EH (cell line): ENCODE measurements at places on chromosomes 4 and X.

DNA sequence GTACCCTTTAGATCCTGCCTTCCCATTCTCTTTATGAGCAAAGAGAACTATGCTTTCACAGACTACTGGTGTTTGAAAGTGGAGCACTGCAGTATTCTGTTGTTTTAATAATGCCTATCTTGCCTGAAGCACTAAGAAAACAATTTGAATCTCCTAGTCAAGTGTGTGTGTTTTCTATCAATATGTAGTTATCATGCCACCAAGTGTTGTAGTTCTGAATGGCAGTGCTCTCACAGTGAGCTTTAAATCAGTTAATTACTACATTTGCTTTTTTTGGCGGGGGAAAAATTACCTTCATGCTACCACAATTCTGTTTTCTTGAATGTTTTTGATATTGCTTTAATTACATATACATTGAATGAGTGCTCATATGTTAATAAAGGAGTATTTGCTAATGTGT, 143.6 kb upstream of the FAM47A start:
- no peak for DNase-seq

- peak; percentile 23 for DNase-seq
These were observed 445.2 kb downstream of the RPA4 start for GRCh38 chrX:97328853-97329390.

- DNase-seq = no peak
These were observed 26.4 kb upstream of the FGFBP2 start for GRCh38 chr4:15989424-15989823.

DNA sequence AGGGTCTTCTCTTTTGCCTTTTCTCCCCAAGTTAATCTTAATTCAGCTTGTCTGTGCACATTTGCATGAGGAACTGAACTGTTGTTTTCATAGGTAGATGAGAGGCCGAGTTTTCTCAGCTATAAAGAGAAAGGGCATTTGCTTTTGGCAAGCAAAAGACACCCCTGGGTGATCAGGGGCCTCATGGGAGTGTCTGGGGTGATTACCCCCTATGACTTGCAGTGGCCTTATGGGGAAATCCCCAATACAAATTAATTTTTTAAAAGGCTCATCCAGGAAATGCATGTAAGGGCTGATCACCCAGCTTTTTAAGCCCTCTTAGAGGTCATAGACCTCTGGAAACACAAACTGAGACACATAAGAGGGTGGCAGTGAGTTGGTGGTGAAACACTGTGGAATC, 56.4 kb upstream of the HMX1 start:
- no peak for DNase-seq

DNA sequence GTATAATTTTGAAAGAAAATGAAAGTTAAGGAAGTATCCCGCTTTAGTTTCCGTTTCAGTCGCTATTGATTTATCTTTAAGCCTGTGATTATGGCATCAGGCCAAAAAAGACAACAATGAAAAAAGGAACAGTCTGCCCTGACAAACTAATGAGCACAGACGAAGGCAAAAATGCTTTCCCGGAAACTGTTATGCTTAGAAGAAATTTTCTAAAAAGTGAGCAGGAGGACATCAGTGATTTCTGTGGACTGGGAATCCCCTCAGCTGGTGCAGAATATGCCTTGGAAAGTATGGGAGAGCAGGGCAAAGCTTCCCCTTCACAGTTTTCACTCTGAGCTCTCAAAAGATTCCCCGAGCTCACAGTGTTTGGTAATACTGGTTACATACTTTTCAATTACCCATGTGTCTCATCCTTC, 5.1 kb upstream of the CXCL10 start:
- DNase-seq = no peak

GRCh38 chrX:129762448-129762847, 17.3 kb upstream of the SASH3 start:
- DNase-seq = no peak

DNA sequence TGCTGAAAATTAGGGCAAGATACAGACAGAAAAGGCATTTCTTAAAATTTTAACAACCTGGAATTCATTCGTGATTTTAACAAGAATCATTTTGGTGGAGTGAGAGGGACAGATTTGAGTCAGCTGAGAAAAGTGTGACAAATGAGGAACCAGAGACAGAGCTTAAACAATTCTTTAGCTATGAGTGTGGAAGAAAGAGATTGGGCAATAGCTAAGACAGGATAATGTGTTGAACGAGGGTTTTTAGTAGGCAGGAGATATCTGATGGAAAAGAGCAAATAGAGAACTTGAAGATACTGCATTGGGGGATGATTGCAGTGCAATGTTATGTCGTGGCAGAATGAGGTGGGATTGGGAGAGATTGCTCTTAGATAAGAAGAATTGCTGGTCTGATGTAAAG, 164.2 kb upstream of the SPRY1 start:
- DNase-seq = peak; percentile 82

GRCh38 chr4:61239250-61239649, 39.1 kb downstream of the ADGRL3 start:
- DNase-seq = no peak

- no peak for DNase-seq
These were observed 50.1 kb upstream of the CRMP1 start for GRCh38 chr4:5942947-5943346.

GRCh38 chr4:136476753-136477152, 1055.5 kb downstream of the PCDH18 start:
- no peak for DNase-seq

DNA sequence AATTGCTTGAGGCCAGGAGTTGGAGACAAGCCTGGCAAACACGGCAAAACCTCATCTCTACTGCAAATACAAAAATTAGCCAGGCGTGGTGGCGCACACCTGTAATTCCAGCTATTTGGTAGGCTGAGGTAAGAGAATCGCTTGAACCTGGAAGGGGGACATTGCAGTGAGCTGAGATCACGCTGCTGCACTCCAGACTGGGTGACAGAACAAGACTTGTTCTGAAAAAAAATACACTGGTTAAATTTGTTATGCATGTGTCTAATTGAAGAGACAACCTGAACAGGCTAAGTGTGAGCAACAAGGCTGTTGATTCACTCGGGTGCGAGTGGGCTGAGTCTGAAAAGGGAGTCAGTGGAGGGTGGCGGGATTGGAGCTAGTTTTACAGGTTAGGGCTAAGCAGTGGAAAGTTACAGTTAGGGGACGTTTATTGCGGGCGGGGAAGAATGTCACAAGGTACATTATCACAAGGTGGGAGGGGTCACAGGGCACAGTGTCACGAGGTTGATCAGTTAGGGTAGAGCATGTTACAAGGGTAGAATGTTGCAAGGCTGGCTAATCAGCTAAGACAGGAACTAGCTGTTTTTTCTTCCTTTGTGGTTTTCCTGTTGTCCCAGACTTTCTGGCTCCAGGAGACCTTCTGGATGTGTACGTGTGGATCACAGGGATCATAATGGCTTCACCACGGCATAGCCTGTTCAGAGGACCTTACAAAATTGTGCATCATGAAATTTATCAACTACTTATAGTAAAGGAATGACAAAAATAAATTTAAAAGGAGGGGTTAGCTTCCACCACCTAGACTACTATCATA, 115.8 kb downstream of the NAA11 start:
- no peak for DNase-seq

DNA sequence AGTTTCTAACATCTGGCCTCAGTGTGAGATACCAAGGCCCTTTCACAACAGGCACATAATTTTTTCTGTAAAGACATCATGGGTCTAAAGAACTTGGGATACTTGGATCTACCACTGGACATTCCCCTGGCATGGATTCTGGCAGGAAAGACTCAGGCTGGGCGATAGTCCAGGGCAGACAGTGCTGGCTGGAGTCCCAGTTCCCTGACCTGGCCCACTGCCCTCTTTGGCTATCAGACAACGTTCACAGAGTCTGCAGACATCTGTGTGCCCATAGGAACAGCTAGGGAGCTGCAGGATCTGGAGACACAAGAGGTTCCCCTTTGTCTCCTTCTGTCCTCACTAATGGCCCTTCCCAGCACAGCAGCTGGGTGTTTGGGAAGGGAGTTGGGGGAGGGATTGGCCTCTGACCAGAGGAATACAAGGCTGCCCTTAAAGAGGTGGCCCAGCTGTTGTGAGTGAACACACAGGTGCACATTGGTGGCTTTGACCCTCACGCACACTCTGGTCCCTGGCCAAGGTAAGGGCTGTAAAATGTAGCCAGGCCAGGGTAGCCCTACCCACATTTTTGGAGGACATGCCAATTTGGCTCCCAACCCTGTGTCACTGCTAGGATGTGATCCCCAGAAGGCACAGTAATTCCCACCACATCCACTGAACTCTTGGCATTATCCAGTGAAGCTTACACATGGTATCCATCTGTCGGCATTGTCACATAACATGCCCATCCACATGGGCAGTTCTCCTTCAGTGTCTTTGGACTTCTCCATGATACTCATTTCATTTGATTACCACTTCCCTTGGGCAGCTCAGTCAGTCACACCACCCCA, 72.3 kb downstream of the SOX3 start:
- no peak for DNase-seq

- no peak for DNase-seq
These were observed 693 bp downstream of the ATP10D start for GRCh38 chr4:47485768-47486167.

DNA sequence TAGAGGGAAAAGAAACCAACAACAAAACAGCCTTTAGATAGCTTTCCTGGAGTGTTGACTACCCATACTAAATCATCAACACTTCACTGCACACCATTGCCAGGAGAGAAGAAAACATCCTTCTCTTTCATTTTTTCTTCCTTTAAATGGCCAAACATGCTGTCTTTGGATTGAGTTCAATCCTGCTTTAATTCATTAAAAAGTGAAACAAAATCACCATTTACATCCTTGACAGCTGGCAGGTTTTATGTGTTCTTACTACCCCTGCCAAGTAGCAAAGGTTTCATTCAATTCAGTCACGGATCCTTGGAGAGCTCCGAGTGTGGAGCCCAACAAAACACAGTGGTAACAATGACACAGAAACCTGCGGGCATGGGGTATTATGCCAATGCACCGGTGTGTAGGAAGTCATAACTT, 568.3 kb downstream of the ANKRD50 start:
- no peak for DNase-seq

- DNase-seq = no peak
These were observed 23.8 kb downstream of the PPP1R2C start for GRCh38 chrX:42754115-42754514.

GRCh38 chr4:173855015-173855414, 325.0 kb upstream of the HAND2 start:
- no peak for DNase-seq

- peak; percentile 75 for DNase-seq
These were observed 778 bp downstream of the CASP3 start for GRCh38 chr4:184648313-184649025.

- DNase-seq = peak; percentile 93
These were observed 141.4 kb downstream of the KLHL8 start for GRCh38 chr4:87078987-87079486.

DNA sequence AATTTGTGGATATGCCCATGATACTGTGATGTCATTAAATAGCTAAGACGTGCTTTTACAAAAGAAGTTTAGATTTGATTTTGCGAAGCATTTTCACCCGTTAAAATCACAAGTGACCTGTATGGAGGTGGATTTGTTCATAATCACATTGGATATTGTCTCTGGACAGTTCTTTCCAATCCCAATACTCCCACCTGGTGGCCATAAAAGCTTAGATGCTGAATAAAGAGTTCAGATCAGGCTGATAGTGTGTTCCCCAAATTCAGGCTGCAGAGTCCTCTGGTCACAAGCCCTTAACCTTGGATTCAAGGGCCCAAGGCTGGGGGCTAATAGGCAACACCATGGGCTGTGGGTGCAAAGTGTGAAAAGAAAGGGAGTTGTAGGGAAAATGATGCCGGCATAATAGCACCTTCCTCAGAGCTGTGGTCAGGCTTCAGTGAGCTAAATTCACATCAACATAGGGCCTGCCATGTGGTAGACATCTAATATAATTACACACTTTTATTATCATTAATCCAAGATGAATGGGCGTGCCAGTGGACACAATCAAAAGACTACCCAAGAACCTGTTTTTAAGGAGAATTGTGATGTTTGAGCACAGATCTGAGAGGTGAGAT, 28.1 kb downstream of the SMIM43 start:
- peak; percentile 70 for DNase-seq

- DNase-seq = no peak
These were observed 16.1 kb upstream of the RS1 start for GRCh38 chrX:18687856-18688495.

DNA sequence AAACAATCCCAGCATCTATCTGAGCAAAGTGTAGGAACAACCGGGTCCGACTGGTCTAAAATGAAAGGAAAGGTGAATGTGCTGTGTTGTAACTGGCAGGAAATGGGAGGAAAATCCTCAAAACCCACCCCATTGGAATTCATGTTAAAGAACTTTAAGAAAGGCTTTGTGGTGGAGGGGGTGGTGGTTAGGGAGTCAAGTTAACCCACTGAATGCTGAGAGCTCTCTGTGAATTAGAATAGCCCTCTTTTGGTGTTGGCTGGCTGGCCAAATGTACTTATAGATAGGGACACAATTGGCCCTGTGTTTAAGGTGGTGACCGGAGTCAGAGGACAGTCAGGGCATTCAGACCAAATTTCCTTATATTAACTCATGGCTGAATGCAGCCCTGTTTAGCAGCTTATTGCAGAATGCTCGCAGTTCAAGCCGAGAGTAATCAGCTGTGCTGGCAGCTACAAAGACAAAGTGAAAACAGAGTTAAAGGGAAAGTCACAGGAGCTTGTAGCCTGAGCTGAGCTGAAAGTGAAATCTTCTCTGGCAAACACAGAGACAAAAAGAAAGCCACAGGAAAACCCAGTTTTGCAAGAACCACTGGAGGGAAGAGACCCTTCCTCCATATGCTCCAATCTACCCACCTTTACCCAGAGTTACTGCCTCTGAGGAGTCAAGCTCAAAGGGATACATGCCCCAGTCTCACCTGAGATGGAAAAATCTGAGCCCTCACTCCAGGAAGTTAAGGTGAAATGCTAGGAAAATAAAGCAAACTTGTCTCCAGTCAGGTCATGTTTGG, 38.5 kb upstream of the UGT2B7 start:
- no peak for DNase-seq

DNA sequence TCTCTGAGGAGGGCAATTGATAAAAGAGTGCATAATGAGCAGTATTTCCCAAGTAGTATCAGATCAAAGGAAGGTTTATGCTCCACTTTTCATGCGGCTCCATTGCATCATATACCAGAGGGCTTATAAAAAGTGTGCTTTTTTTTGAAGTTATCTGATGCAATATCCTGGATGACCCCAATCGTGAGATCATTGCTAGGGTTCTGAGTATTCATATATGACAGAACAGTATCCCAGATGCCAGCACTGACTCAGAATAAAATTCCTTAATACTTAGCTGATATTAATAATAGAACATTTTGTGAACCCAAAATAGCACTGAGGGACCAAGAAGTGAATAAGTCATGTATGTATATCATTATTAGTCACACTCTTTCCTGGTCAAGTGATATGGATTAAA, 945.5 kb upstream of the AGA start:
- no peak for DNase-seq

DNA sequence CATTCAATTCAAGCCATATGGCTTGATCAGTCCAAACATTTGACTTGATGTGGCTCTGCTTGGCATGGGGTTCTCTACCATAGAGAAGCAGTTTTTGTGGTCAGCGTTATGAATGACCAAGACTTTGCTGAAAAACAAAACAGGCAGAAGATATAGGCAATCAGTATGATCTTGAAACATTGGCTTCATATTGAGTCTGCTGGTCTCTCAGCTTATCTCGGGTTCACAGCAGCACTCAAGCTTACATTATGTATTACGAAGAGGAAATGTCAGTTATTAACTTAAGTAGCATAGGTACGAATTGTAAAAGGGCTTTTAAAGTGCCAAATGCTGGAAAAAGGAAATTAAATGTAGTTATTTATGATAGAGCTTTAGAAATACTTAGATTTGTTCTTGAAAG, 99.0 kb downstream of the AFF2 start:
- DNase-seq = no peak

- DNase-seq = no peak
These were observed 449.1 kb upstream of the NDST4 start for GRCh38 chr4:115562506-115562905.

- DNase-seq = no peak
These were observed 2.8 kb upstream of the BEX3 start for GRCh38 chrX:103373581-103373980.
